IPS DF 19.7 (cell line): ENCODE measurements at places on chromosomes 2 and 18.

DNA sequence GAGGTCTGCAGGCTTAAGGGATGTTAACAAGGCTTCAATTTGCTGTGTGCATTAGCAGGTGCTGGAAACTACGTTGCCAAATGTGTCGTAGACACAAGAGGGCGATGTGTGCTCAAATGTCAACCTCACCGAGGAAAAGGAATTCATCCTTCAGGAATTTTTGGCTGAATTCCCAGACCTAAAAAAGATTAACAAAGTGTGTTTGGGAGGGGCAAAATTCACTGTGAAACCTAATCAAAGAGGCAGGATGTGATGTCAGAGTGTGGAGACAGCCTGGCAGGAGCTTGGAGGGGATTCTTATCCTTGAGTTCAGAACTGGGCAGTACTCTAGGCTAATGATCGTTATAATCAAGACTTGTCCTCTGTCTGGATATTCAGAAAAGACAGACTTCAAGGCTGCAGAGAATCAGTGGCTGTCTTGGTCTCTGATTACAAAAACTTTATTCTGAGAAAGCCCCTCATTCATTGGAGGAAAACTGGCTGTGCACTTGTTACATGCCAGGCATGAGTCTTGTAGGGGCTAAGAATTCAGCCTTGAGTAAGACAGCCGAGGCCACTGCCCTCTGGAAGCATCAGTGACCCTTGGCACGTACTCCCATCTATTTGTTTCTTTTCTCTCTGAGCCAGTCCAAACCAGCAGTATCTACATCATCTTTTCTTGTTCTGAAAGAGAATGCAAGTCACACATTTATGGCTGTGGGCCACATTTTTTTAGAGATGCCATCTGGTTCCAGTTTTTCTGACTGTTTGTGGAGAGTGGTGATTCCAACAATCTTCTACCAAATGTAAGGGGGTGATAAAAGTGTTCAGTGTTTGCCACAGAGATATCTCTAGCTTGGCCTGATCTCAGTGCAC lies 18.7 kb upstream of the SCYGR1 start:
- DNase-seq = peak; percentile 71

- DNase-seq = no peak
Measured at GRCh38 chr2:112150447-112150846, 12.3 kb downstream of the FBLN7 start.

DNA sequence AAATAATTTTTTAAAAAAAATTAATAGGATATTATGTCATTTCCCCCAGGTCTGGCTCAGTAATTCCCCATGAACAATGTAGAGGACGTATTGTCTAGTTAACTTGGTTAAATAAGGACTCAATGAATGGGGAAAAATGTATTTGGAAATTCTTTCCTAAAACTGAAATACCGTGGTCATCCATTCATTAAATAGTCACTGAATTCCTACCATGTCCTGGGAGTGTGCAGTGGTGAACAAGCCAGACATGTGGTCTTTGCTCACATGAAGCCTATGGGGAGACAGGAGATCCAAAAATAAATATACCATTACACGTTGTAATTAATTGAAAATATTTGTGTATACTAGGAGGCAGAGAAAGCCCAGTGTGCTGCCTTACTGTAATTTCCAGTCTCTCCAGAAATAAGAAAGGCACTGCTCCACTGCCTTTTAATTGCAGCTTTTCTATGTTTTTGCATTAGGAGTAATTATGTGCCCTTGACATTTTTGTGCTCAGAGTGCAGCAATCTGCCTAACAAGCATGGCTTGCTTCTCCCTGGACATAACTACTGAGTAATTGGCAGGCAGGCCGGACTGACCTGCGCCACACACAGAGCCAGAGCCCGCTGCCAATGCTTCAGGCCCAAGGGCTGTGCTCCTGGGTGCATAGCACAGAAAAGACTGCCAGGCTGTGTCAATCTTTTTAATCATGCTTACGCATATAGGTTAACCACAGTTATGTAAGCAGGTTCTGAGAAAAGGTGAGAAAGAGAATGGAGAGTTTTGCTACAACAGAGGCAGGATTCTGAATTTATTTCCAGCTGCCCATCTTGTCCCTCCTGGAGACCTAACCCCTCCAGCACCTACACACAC lies 22.2 kb upstream of the TTC39C start:
- DNase-seq = no peak

GRCh38 chr2:190579915-190580846 lies 45.7 kb upstream of the NEMP2 start:
- DNase-seq = no peak

DNA sequence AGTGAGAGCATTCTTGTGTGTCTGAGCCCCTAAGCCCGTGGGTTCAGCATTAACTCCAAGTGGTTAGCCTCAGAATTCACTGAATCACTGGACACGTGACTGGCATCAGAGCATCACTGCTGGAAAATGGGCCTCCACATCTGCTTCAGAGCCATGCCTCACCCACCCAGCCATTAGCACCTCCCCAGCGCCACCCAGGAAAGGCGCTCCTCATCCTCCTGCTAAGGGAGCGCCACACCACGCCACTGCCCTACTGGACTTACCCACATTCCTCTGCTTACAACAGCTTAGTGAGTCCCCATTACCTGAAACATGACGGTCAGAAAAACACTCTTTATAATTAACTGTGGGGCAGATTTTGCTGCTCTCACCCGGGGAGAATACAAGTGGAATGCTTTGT lies 442.6 kb upstream of the MYT1L start:
- no peak for DNase-seq

GRCh38 chr2:196166876-196167275 lies 4.5 kb downstream of the STK17B start:
- no peak for DNase-seq

DNA sequence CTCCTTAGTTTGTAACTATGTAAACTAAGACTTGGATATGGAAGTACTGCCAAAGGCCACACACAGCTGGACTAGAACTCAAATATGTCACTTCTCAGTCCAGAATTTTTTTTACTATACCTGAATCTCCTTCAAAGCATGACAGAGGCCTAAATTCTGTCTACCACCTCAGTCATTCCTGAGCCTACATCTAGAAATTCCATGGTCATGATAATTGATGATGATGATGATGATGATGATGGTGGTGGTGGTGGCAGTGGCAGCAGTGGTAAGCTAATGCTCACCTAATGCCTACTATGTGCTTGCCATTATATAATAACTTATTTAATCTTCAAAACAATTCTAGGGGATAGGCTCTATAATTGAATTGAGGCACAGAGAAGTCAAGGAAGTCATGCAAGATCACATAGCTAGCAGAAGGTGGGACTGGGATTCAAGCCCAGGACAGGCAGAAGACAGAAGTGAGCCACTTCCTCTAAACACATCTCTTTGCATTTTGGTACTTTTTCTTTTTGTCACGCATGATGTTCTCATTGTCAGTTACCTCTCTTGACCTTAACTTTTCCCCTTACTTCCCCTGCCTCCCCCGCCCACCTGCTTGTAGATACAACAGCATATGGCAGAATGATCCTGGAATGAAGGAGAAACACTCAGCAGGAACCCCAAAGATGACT lies 539.3 kb downstream of the TNS1 start:
- no peak for DNase-seq

GRCh38 chr2:196380575-196380974 lies 209.2 kb upstream of the STK17B start:
- DNase-seq = no peak

DNA sequence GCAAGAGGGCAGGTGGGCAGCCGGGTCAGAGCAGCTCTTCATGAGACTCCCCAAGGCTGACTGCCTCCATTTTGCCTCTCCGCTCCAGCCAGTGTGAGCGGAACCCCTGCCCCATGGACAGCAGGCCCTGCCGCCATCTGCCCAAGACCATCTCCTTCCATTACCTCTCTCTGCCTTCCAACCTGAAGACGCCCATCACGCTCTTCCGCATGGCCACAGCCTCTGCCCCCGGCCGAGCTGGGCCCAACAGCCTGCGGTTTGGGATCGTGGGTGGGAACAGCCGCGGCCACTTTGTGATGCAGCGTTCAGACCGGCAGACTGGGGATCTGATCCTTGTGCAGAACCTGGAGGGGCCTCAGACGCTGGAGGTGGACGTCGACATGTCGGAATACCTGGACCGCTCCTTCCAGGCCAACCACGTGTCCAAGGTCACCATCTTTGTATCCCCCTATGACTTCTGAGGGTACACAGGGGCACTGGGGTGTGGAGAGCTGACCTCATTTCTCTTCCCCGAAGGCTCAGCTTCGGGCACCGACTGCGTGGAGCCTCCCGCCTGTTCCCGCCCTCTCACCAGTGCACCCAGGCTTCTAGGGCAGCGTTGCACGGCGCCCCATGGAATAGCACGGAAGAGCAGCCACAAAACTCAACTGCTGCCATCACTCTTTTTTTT lies 49.0 kb downstream of the FBLN7 start:
- DNase-seq = no peak
